Stimulated activated CD4-positive, alpha-beta T cell treated with anti-CD3 and anti-CD28 coated beads, Interleukin-12 subunit alpha, Interleukin-12 subunit beta, amount 100 ng/mL, for 4 hours (primary cell): ENCODE measurements at places on chromosomes 4 and X.

DNA sequence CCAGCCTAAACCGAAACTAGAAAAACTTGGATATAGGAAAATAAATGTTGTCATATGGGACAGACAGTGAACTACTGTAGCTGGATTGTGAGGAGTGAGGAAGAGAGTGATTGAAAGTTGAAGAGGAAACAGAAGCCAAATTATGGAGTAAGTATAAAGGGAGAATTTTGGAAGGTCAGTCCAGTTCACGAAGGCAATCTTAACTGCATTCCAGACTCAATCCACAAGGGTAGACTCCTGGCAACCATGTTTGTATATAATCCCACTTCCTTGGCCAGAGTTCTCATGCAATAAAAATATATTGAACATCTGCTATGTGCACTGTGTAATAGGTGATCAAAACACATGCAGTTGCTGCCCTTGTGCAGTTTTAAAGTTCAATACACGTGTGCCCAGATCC, 58.6 kb upstream of the CAMK2D start:
- DNase-seq: no peak

GRCh38 chr4:139642364-139642763, 23.3 kb upstream of the MGST2 start:
- no peak for DNase-seq

GRCh38 chr4:8410641-8411271, 29.8 kb downstream of the ACOX3 start:
- no peak for DNase-seq

GRCh38 chrX:109089359-109089758, 353.0 kb upstream of the IRS4 start:
- no peak for DNase-seq

- DNase-seq: no peak
Measured at GRCh38 chrX:40912166-40912565, 173.1 kb upstream of the USP9X start.

GRCh38 chr4:186934841-186935443, 211.3 kb upstream of the FAT1 start:
- DNase-seq: no peak

DNA sequence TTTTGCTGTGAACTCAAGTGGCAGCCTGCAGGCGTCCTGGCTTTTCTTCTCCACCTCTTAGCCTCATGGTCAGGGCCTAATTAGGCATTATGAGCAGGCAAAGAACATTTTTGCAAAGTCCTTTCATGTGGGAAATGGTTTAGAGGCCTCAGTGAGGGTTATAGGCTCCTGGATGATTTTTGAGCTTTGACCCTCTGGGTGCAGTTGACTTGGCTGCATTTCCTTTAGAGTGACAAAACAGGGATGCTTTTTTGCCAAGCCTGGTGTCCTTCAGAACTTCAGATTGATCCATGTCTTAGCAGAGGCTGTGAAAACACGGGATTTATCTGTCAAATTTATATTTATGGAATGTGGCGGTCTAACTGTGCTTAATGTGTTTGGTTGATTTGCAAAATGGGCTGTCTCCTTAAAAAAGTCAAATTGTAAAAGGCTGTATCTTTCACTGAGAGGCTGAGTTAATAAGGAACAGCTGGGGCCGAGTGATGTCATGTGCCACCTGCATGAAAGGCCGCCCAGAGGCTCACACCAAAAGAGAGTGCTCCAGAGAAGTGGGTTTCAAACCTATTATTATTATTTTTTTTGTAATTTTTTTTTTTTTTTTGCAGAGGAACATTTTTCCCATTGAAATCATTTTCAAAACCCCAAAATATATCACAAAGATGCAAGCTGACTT, 192.2 kb upstream of the ARX start:
- no peak for DNase-seq

- no peak for DNase-seq
Measured at GRCh38 chrX:131046596-131046995, 11.6 kb upstream of the ARHGAP36 start.

DNA sequence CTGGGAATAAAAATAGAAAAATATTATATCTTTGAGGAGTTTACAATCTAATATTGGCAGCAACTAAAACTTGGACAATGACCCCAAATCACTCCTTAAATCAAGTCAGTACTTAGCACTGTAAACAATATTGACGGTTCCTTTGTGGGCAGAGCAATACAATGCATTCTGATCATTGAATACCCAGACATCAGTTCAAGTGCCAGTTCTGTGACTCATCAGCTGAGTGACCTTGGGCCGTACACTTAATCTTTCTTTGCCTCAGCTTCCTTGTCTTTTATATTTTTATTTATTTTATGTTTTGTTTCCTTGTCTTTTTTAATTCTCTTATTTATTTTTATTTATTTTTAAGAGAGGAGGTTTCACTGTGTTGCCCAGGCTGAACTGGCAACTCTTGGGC, 112.2 kb upstream of the ANXA3 start:
- no peak for DNase-seq

DNA sequence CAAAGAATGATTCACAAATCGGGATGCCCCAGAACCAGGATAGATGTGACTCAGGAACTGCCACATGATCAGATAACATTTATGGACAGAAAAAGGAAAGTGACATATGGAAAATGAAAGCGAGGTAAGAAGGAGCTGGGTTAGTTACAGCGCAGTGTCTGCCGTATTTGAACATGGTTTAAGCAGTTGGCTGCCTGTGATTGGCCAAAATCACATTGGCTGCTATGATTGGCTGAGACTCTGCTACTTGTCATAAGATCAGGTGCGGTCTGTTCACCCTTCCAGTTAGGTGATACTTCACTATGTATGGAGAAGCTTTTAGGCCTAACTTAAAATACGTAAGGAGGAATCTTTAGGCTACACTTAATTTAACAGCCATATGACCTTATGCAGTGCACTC, 322.7 kb upstream of the HAND2 start:
- DNase-seq: no peak

GRCh38 chr4:4578981-4579380, 37.1 kb upstream of the STX18 start:
- no peak for DNase-seq

GRCh38 chrX:7372825-7373525, 225.0 kb upstream of the PUDP start:
- DNase-seq: no peak

DNA sequence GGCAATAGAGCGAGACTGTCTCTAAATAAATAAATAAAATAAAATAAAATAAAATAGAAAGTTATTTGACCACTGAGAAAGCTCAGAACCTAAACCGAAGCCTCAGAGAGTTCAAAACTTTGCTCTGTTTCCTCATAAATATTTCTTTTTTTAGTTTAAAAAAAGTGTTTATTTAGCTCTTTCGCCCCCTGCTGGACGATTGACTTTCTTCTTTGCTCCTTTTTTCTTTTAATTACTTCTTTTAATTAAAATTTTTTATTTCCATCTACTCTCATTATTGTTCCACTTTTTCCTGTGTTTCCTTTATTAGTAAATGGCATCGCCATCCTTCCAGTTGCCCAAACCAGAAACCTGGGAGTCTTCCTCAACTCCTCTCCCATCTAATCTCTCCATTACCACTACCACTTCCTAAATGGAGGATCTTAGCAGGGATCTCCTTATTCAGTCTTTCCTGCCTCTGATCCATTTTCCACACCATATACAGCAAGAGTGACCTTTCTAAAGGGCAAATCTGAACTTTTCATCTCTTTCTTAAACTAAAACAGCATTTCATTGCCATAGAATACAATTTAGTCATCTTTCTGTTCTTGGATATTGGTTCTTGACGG, 728 bp upstream of the IL13RA2 start:
- no peak for DNase-seq

DNA sequence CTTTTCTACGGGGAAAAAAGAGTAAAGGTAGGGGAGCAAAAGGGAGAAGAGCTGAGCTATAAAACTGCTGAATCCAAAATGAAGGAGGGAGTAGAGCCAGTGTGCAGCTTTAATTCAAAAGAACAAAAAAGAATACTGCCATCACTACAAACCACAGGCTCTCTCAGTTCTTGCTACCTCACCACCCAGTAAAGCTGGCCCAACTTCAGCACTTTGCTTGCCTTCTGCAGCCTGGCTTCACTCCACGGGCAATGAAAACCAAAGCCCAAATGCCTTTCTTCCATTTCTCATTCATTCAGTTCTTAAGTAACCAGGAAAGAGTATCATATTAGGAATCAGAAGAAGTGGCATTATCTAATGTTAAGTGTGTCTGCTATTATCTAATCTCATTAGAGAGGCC, 376.8 kb downstream of the BCOR start:
- DNase-seq: no peak

DNA sequence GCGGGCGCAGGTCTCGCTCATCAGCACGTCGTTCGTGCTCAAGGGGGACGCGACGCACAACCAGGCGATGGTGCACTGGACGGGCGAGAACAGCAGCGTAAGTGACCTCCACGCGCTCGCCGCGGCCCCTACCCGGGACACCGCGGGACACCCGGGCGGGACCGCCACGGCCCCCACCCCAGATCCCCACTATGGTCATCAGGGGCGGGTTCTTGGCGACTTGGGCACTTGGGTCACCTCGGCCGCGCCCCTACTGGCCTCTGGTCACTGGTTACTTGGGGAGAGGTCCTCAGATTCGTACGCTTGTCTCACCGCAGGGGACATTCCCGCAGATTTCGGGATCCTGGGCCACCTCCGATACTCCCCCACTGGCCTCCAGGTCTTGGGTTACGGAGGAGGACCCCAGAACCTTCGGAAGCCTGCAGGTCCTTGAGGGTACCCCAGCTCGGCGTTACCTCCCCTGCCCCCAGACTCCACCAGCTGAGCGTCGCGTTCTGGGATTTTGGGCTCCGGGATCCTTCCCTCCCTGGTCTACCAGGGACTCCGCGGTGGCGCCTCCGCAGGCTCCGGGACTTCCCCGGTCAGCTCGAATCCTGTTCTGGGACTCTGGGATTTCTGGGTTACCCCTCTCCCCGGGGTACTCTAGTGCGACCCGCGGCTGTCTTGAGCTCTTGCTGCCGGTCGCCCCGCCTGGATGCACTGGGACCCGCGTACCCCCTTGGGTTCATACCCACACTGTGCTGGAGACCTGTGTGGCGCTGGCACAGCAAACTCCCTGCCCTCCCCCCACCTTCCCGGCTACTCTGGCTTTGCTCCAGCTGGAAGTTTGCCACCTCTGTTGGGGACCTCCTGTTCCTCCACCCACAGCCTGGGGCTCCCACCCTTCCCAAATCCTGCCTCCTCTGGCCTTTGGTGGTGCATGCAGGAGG, 956 bp downstream of the SORCS2 start:
- DNase-seq: no peak

- no peak for DNase-seq
Measured at GRCh38 chrX:154595559-154596249, 10.8 kb downstream of the CTAG1A start.

- DNase-seq: no peak
Measured at GRCh38 chr4:183390374-183390773, 54.1 kb upstream of the CDKN2AIP start.
